ENCODE measurements at places on chromosomes 7 and 10.

DNA sequence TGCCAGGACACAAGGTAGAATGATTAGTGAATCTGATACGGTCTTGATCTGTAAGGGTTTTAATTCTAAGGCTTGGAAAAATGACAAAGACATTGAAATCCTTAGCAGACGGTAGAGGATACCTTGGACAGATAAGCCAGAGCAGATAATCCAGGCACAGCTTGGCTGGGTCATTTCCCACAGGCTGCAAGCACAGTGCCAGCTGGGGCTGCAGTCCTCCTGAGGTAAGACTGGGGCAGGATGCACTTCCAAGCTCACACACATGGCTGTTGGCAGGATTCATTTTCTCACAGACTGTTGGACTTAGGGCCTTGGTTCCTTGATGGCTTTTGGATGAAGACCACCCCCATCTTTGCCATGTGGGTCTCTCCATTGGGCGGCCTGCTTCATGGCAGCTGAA lies 63.2 kb upstream of the BMPER start:
- no peak for DNase-seq

GRCh38 chr7:18939771-18940592 lies 177.5 kb downstream of the TWIST1 start:
- no peak for DNase-seq

GRCh38 chr7:23135755-23136154 lies 30.2 kb downstream of the KLHL7 start:
- no peak for DNase-seq

GRCh38 chr7:146116521-146117222 lies at the start of gene CNTNAP2:
CNTNAP2 (plus strand) TSS chr7:146116801; CDS start chr7:146116877, 76 bp downstream.
- DNase-seq: peak; percentile 1

GRCh38 chr7:71626206-71626605 lies 494.3 kb downstream of the GALNT17 start:
- no peak for DNase-seq

GRCh38 chr7:137727413-137727812 lies 119.4 kb downstream of the DGKI start:
- no peak for DNase-seq

GRCh38 chr10:99430116-99430450 lies 341 bp downstream of the GOT1 start:
- DNase-seq: no peak

GRCh38 chr7:4774658-4775249 lies 669 bp upstream of the AP5Z1 start:
- peak; percentile 27 for DNase-seq

DNA sequence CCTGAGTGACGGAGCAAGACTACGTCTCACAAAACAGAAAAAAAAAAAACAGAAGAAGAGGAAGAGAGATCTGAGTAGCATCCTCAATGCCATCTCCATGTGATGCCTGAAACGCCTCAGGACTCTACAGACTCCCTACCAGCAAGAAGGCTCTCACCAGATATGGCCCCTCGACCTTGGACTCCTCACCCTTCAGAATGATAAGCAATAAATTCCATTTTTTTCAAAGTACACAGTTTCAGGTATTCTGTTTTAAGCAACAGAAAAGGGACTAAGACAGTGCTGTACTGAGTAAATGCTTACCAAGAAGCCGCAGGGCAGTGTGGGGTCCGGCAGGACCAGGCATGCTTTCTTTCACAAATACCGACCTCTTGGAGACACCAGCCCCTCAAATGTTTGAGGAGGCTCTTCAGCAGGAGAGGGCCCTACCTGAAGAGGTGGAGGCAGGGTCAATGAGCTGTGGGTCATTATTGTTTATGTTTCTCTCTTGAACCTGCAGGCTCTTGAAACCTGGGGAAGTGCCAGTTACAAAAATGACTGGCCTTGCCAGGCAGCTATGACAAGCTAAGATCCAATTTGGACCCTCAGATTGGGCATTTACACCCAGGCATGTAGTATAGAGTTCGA lies 204.1 kb upstream of the LYZL1 start:
- DNase-seq: no peak

DNA sequence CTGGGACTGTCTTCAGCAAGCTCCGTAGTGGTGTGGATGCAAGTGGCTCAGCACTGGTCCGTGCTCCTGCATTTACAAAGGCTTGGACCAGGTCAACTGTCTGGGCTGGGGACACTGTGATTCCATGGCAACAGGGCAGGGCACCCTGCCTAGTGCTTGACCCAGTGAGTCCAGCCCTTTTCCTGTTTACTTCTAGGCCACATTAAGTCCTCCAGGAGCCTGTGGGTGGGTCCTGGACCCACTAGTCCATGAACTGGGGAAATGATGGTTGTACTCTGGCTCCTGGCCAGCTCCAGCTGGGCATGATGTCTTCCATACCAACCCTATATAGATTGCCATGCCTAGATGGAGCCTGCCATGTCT lies 152.0 kb downstream of the RPS24 start:
- DNase-seq: no peak

- DNase-seq: no peak
Measured at GRCh38 chr10:22851865-22852239, 76.0 kb upstream of the ARMC3 start.

DNA sequence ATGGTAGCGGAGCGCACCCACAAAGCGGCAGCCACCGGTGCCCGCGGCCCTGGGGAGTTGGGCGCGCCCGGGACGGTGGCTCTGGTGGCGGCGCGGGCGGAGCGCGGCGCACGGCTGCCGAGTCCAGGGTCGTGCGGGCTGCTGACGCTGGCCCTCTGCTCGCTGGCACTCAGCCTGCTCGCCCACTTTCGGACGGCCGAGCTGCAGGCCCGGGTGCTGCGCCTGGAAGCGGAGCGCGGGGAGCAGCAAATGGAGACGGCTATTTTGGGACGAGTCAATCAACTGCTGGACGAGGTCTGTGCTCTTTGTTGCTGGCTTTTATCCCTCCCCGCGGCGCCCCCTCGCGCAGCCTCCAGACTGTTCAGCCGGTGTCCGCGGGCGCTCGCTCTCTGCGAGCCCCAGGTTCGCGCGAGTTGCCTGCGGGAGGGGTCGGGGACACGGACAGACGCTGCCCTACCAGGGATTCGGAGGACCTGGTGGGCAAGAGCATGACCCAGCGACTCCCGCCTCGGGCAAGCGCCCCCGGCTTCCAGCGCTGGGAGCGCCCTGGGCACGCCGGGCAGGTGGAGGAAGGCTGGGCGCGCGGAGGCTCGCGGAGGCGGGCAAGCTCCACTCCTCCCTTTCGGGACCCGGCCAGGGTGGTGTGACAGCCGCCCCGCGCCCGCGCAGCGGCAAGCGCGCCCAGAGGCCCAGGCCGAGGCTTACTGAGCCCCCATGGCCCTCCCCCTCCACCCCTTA lies 887 bp downstream of the COL13A1 start:
- DNase-seq: no peak

DNA sequence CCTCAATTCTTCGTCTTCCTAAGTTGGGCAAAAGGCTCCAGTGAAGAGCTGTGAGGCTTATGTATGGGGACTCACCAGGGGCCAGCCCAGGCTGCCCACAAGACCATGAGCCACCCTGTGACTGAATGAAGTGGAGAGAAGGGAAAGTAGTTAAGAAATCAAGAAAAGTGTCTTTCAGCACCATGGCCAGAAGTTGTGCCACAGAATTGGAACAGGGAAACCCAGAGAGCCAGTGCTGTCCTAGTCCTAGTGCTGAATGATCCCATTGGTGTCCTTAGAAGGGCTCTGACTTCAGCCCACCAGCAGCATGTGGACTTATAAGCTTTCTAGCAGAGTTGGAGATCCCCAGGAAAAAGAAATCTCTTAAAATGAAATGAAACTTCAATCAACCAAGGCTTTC lies 37.0 kb upstream of the CCSER2 start:
- no peak for DNase-seq

DNA sequence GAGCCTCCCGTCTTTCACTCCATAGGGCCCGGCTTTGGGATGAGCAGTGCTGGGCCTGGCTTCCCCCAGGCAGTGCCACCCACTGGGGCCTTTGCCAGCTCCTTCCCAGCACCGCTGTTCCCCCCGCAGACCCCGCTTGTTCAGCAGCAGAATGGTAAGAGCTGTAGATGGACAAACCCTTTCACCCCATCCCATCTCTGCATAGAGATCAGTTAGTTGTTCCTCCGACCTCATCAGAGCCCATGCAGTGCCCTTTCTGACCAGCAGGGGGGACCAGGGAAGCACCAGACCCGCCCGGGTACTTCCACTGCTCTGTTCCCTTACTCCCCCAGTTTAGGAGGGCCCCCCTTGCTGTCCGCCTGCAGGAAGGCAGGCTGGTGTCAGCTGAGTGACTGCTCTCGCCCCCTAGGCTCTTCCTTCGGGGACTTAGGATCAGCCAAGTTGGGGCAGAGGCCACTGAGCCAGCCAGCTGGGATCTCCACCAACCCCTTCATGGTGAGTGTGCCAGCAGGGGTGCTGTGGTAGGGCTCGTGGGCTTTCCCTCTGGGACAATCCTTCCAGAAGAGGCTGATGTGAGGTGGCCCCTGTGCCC lies 9.8 kb downstream of the SAP25 start:
- peak; percentile 80 for DNase-seq

DNA sequence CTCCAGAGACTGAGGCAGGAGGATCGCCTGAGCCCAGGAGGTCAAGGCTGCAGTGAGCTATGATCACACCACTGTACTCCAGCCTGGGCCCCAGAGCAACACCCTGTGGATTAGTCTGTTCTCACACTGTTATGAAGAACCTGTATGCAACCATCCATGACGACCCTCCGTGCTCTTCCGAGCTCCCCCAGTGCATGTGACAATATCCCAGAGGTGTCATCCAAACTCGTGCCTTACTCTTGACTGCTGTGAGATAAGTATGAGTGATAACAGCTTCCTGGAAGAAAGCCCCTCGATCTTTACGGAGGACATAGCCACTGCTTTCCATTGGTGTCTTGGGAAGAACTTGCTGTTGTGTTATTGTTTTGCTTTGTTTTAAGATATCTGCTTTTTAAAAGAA lies 591.9 kb downstream of the GALNT17 start:
- no peak for DNase-seq

DNA sequence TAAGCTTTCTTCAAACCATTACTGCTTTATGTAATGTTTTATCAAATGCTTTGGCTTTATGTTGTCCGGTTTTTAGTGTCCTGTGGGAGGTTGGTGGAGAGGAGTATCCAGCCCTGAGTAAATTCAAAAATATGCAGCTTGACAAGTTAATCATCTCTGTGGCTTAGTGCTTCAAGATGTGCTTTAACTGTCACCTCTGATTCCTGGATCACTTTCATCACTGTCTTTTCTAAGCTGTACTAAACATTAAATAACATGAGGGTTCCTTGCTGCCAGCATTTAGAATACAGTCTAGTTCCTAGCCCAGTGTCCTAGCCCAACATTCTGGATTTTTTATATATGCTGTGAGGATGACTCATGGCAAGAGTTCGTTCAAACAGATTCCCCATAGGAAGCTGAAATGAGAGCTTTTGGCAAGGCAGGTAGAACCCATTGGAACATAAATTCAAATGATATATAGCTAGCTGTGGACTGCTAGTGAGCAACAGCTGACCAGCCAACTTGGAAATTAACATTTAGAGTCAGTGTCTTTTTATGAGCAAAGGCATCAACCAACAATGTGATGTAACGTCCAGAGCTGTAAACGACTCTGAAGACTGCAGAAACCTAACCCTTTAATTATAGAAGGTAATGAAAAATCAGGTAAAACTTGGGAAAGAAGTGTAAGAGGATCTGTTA lies 80.6 kb upstream of the OIT3 start:
- DNase-seq: no peak

DNA sequence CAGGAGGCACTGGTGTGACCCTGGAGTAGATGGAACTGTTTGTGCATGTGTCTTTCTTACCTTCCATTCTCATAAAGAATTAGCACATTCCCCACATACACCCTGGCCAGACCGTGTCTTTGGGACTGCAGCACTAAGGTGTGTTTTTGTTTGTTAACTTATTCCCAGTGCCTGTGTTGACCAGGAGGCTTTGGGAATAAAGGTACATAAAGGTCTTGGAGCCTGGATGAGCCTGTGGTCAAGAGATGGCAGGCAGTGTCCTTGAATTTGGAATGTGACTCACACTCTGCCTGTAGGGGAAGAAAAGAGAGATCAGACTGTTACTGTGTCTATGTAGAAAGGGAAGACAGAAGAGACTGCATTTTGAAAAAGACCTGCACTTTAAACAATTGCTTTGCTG lies 137.6 kb downstream of the LYZL1 start:
- DNase-seq: no peak

DNA sequence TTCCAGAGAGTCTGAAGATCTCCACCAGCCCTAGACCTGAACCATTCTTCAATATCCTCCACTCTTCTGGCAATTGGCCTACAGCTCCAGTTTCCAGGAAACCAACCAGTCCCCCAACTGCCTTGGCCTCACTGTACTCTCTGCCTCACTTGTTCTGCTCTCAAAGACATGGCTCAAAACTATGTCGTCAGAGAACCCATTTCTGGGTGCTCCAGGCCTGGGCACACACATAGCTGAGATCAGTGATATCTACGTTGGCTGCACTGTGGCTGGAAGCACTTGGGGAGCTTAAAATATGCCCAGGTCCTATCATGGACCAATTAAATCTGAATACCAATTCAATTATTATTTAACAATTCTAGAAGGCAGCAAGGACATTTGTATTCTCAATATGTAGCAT lies 93.1 kb downstream of the COBL start:
- no peak for DNase-seq

DNA sequence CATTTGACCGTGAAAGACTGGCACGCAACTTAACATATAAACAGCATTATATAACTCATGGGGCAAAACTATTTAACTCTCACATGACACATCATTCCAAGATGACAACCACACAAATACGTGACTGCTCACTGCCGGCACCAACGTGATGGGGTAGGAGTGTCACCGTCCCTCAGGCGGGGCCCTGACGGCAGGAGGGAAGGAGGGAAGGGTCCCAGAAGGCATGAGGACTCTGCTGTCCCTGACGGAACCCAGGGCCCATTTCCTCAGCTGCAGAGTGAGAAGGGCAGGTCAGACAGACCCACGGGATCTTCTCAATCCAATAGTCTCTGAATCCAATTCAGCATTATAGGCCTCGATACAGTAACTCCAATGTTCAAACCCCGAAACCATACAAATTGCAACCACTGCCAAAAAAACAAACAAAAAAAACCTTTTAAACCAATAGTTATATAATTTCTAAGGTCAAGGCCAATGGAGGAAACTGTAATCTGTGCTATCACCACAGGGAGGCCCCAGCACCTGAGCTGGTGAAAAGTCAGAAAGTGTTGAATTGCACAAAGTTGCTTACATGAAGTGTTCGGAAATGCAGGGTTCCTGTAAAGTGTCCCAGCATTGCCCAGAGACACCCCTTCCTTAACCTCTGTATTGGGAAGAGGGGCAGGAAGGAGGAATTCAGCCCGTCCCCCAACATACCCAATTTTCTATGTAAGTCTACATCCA lies 137.4 kb downstream of the TNS3 start:
- no peak for DNase-seq

GRCh38 chr10:598415-599170 lies 90.9 kb downstream of the DIP2C start:
- no peak for DNase-seq

GRCh38 chr10:24150853-24151252 lies 58.1 kb upstream of the KIAA1217 start:
- no peak for DNase-seq

- no peak for DNase-seq
Measured at GRCh38 chr7:92436612-92437445, 10.5 kb upstream of the GATAD1 start.

- no peak for DNase-seq
Measured at GRCh38 chr10:55374917-55375316, 573.9 kb upstream of the PCDH15 start.

GRCh38 chr7:102390697-102391484 lies 5.3 kb upstream of the PRKRIP1 start:
- peak; percentile 61 for DNase-seq

All from stimulated activated CD4-positive, alpha-beta T cell treated with anti-CD3 and anti-CD28 coated beads, Interleukin-1b, Interleukin-23, amount 100 ng/mL, for 48 hours (primary cell).